ENCODE measurements at places on chromosomes 6 and 20.

DNA sequence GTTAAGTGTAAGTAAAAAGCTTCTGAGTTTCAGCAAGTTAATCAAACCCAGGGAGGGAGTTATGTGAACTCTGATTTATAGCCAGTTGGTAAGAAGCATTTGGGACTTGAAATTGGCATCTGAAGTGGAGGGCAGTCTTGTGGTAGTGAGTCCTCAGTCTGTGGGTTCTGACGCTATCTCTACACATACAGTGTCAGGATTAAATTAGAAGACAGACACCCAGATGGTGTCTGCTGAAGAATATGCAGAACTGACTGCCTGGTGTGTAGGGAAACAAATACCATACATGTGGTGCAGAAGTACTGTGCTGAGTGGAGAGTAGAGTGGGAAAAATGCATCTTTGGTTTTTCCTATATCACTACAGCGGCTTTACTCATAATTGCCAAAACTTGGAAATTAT is 43.5 kb upstream of the PLN start:
- no peak for DNase-seq

GRCh38 chr6:145954985-145955384 is 9.2 kb downstream of the SHPRH start:
- DNase-seq = no peak

- DNase-seq = no peak
Observed at GRCh38 chr6:49563006-49563886, 12.8 kb downstream of the C6orf141 start.

GRCh38 chr20:39523405-39523804 is 561.3 kb downstream of the DHX35 start:
- no peak for DNase-seq

DNA sequence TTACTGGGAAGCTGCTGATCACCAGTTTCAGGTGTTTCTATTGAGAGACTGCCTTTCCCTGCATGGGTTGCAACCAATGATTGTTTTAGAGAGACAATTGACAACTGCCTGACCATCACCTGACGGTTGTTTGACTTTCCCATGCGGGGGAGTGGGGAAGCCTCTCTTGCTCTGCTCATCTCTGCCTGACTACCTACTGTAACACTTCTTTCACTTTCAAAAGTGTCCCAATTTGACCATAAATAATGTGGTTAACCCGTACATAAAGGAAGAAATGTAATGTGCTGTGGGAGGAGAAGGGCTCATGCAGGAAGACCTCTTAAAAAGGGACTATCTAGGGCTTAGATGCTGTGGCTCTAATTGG is 122.1 kb upstream of the PHACTR1 start:
- DNase-seq = no peak

GRCh38 chr6:42405021-42405420 is 46.7 kb downstream of the TRERF1 start:
- DNase-seq = no peak

GRCh38 chr6:35154262-35154661 is 13.1 kb upstream of the TCP11 start:
- DNase-seq = no peak

- no peak for DNase-seq
Observed at GRCh38 chr20:44979090-44979621, 12.8 kb downstream of the STK4 start.

- no peak for DNase-seq
Observed at GRCh38 chr6:139334806-139335446, 39.5 kb downstream of the CITED2 start.

DNA sequence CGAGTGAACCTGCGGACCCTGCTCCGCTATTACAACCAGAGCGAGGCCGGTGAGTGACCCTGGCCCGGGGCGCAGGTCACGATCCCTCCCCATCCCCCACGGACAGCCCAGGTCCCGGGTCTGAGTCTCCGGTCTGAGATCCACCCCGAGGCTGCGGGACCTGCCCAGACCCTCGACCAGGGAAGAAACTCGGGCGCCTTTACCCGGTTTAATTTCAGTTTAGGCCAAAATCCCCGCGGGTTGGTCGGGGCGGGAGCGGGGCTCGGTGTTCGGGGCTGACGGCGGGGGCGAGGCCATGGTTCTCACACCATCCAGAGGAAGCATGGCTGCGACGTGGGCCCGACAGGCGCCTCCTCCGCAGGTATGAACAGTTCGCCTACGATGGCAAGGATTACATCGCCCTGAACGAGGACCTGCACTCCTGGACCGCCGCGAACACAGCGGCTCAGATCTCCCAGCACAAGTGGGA is 46.9 kb upstream of the TRIM26 start:
- DNase-seq = no peak

DNA sequence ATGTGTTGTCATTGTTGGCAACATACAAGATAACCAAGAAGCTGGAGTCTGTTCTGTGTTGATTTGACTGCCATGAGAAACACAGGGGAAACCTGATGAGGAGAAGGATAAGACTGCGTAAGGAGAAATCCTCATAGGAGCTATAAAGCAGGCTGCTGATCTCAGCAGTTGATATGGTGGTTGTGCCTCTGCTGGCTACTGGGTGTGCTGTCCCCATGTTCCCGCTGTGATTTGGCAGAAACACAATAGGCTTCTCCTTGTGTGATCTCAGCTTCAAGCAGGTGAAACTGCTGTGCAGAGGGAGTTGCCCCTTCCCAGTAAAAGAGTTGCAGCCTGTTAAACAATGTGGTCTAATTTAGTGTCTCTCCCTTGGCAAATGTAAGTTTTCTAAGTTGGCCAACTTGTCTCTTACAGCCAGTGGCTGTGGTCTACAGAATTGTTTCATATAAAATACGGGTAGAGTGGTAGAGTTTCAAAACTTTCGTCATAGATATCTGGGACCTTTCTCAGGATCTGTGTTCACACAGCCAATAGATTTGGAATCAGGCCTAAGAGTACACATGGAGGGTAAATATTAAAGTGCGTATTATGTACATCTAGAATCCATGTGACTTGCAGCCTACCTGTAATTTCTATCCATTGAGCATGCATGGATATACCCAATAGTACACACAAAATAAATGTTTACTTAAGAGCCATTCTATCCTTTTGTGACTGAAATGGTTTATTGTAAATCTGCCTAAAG is 78.4 kb downstream of the RNF144B start:
- peak; percentile 2 for DNase-seq

- no peak for DNase-seq
Observed at GRCh38 chr6:83378621-83379388, 52.0 kb downstream of the ME1 start.

- no peak for DNase-seq
Observed at GRCh38 chr6:161292145-161292544, 18.3 kb upstream of the AGPAT4 start.

DNA sequence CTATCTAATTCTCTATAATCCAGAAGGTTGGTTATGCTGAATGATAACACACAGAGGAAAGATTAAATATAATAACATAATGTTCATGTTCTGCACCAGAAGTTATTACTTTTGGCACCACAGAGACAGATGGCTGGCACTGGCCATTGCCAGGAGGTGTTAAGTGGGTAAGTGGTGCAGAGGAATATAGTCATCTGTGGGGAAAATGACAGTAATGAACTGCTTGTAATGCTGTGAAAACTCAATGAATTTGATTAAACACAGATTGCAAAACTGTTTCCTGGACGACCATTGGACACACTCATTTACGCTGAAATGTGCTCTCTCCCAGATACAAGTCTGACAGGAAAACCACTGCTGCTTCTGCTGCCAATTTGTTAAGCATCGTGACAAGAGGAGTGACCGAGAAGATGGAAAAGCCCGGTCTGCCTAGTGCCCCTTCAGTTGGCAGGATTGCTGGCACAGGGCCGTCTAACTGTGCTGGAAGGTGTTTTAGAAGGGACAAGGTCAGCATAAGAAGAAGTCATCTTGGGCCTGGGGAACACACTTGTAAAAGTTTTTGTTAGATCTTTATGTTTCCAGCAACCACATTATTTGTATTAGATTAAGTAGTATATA is 567.4 kb downstream of the CBLN4 start:
- DNase-seq = no peak

- peak; percentile 27 for DNase-seq
Observed at GRCh38 chr6:159151266-159151855, 17.8 kb upstream of the FNDC1 start.

DNA sequence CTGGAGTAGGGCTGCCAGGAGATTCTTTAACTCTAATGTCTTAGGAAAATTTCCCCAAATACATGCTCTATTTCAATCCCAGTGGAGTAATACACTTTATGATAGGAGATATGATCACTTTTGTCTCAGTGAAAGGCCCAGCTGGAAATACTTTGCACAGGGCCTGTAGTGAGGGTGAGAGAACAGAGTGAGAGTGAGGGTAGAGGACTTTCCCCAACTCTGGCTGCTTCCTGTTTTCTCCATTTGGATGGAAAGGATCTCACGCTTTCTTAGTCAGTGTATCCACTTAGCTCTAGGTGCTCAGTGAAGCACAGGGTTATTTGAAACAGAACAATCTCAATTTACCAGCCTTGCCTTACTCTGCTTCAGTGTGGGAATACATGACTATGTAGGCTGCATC is 36.6 kb downstream of the FAM229B start:
- no peak for DNase-seq

DNA sequence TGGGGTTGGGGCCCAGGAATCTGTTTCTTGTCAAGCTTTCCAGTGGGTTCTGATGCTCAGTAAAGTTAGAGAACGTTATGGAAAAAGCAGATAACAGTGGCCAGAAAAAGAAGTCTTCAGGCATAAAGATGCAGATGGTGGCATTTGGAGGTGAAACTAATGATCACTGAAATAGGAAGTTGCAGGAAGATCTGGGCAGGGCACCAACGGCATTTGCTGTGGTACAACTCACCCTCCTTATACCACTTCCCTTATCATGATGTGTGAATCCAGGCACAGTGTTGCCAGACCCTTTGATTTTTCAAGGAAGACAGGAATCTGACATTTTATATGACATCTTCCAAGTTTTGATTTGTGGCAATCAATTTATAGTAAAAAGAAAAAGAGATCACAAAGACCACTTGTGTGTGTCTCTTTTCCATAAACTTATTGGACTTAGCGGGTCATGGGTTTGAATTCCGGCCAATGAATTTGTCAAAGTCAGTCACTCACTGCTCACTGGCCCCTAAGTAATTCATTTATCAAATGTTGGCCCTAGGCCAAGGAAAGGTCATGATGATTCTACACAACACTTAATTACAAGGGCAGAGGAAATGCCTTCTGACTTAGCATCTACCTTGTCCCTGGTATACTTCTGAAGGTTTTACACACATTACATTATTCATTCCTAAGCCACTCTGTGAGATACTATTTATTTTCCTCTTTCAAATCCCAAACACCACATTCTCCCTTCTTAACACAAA is 37.6 kb downstream of the LAMP5 start:
- DNase-seq = no peak

DNA sequence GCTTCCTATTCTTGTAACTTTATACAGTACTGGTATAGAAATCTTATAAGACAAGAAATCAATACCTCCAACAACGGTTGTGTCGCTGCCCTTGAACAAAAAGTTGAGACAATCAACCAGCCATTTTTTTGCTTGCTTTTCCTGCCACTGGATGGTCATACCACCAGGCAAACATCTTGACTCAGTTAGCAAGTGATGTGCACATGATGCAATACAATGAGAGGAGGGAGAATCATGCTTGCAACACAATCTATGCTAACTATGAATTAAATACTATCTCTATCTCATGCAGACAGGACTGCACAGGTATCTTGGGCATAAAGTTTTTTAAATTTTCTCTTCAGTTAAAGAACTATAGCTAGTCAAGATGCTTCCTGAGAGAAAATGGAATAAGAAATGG is 877.7 kb upstream of the CITED2 start:
- no peak for DNase-seq

DNA sequence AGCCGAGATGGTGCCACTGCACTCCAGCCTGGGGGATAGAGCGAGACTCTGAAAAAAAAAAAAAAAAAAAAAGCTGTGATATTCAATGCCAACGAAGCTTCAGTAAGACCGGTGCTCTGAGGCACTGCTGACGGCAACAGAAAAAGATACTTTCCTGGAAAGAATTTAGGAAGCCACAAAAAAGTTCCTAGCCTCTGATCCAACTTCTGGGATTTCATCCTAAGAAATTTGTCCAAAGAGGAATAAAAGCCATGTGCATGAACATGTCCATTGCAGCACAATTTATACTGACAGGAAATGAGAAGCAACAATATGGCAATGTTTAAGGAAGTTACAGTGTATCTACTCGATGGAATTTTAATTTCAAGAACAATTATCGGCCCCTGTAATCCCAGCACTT is 24.5 kb upstream of the CARMIL1 start:
- no peak for DNase-seq

GRCh38 chr6:149851461-149852110 is 12.6 kb downstream of the LRP11 start:
- DNase-seq = no peak

DNA sequence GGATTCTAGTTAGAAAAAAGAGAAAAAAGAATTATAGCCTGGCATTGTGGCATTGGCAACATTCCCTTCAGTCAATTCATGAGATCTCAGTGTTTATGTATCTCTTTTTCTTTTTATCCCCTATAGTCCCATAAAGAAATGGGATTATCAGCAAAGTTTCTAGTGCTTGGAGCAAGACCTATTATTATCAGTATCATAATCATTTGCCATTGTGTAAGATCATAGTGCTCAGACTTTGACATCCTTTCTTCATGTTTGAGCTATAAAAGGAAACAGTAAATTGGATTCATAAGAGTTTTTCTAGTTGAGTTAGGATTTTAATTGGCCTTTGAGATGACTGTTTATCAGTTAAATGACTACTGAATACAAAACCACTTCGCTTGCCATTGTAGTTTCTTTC is 295.6 kb downstream of the GRIK2 start:
- no peak for DNase-seq

GRCh38 chr6:41704028-41704427 is 31.4 kb downstream of the TFEB start:
- DNase-seq = no peak

- DNase-seq = no peak
Observed at GRCh38 chr6:9455864-9456658, 958.8 kb downstream of the TFAP2A start.

GRCh38 chr6:722608-723007 is 29.7 kb upstream of the EXOC2 start:
- DNase-seq = no peak

GRCh38 chr6:9646342-9647070 is 768.4 kb downstream of the TFAP2A start:
- DNase-seq = no peak

DNA sequence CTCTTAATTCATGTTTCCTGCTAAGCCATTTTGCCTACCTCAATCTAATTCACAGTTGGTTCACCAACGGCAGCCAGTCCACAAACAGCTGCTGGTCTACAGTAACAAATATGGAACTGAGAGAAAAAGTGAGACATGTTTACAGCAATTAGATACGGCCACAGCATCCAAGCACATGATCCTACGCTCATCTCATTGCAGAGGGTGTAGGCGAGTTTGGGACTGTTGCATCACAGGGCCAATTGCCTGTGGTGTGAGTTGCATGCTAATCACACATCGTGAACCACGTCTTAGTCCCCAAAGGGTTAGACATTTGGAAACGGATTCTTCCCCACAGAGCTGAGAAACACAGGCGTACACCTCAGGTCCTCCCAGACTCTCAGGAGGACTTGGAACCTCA is 166.9 kb downstream of the EYA2 start:
- no peak for DNase-seq

Measured in brain pericyte (primary cell).